ENCODE measurements at places on chromosomes 7 and 10. TPM values are rescaled to one million over a fixed set of nuclear protein-coding genes. Genes with fewer than 3 reads are reported as not detected.

DNA sequence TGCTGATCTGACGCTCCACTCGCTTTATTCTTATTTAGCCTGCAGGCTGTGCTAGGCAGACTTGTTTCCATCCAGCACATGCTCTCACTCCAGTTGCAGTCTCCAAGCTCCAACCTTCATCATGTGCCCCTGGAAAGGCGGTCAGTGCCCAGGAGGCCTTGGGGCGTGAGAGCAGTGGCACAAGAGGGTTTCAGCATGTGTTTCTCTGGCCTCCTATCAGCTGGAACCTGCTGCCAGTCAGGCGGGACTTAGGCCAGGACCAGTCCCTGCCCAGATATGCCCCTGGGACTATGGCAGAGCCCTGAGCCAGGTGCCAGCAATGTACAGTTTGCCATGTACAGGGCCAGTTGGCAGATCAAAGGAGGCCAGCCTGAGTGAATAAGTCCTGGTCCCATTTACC lies 330.2 kb upstream of the FZD1 start:
- DNase-seq, result no peak

The CALHM2 gene
- total RNA-seq, result 32.1 TPM

The HGF gene
- 0.35 TPM for total RNA-seq

The STARD3NL gene
- 73.6 TPM for total RNA-seq

DNA sequence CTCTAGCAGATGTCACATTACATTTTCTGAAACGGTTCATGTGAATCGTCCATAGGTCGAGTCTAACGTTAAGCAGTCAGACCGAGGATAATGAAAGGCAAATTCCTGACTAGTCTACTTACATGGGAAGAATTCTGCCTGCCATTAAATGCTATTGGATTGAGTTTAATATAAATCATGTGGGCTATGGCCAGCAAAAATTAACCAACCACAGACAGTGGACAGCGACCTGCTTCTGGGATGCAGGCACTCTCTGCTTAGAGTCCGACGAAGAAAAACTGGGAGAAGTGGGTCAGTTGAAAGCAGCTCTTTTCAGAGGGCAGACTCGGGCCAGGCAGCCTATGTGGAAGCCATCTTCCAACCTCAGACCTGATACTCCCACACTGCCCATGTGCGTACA lies 16.6 kb downstream of the PIP4K2A start:
- DNase-seq, result no peak

All from endothelial cell of umbilical vein (primary cell).